Activated CD4-positive, alpha-beta T cell treated with anti-CD3 and anti-CD28 coated beads for 24 hours (primary cell): ENCODE measurements at places on chromosomes 11 and 22.

- DNase-seq, result no peak
These were observed 1917.0 kb downstream of the LRRC4C start for GRCh38 chr11:39542460-39542859.

DNA sequence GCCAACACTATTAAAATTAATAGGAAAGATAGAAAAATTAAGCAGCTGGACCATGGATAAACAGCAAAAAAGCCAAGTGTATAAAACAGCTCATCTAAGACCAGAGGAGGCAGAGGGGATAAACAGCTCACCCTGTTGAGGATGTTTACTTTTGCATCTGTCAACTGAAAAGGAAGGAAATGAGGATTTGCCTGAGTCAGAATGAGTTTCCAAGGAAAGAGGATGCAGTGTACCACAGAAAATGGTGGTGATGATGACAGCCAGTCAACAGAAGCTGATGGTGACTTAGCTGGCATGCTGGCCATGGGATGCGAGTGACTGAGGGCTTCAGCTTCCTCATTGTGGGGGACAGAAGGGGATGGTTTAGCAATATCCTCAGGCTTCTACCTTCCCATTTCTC, 183.5 kb downstream of the KIRREL3 start:
- DNase-seq, result no peak

GRCh38 chr11:130705670-130706421, 210.4 kb downstream of the SNX19 start:
- DNase-seq, result no peak

- DNase-seq, result no peak
These were observed 388.0 kb downstream of the DYNC2H1 start for GRCh38 chr11:103497268-103497667.
